ENCODE measurements at places on chromosomes 5 and 9.

DNA sequence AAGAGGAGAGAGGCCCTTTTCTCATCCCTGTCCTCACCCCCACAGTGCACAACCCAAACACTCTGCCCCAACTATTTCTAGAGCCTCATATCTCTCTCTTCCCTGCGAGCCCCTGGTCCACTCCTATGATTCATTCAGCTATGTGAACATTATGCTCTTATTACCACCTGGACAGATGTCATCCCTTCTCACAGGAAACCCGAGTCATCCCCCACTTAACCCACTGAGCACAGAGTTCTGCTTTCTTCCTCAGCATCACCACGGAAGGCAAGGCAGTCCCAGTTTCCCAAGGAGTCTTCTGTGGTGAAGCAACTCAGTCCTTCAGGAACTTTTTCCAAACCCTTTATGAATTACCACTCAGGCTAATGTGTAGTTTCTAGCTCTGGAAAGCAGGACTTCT lies 1.3 kb downstream of the DNAI1 start:
- DNase-seq: no peak

- DNase-seq: peak; percentile 34
These were observed 75.4 kb upstream of the ANKH start for GRCh38 chr5:14946815-14947620.

DNA sequence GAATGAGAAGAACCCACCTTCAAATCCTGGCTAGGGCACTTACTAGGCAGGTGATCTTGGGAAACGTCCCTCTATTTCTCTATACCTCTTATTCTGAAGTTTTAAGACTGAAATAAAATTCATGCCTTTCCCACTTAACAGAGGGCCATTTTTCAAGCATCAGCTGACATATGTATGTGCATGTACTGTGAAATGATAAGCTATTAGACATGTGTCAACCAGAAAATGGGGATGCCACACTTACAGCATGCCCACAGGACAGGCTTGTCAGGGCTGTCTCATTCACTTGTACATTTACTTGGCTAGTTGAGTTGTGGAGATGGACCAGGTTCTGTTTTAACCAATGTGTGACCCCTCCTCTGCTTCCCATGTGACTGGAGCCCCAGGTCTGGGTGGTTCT lies 78.5 kb downstream of the C9orf152 start:
- no peak for DNase-seq

GRCh38 chr9:87699835-87700234 lies 26.1 kb upstream of the CTSL start:
- no peak for DNase-seq

GRCh38 chr5:57231607-57232006 lies 57.7 kb downstream of the GPBP1 start:
- DNase-seq: no peak

DNA sequence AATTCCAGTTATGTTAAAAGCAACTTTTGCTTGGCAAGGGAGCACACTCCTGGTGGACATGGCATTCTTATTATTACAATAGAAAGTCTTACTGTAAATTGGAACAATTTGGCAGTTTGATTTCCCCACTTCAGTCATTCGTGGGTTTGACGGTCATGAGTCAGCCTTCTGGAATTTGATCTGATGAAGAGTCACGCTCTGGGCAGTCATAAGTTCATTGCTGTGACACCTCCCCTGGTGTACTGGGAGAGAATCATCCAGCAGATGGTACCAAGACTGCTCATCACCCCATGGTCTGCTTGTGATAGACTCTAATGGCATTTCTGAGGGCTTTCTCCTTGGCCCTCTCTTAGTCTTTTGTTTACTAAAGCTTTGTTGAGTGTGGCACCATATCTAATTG lies 53.8 kb downstream of the GLRA1 start:
- DNase-seq: no peak

GRCh38 chr9:14156046-14156445 lies 157.9 kb downstream of the NFIB start:
- DNase-seq: no peak

GRCh38 chr5:2128686-2129355 lies 246.1 kb upstream of the IRX4 start:
- no peak for DNase-seq

GRCh38 chr5:10317825-10318682 lies 10.4 kb upstream of the CMBL start:
- DNase-seq: no peak
